AG04449 (cell line): ENCODE measurements at places on chromosomes 6 and 20.

DNA sequence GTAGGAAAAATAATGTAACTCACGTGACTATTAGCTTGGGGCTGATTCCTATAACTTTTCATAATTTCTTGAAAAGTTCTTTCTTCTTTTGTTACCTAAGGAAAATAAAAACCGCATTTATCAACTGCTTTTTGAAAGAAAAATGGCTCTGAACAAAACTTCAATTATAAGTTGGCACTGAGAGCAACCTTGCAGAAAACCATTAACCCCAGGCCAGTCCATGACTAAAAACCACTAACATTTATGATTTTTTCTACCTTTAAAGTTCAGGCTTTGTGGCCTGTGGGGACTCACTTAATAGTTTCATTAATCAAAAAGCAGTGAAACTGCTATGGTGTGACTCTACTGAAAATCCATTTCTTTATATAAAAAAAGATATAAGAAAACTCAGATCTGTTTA lies 69.1 kb upstream of the SAMHD1 start:
- no peak for DNase-seq

DNA sequence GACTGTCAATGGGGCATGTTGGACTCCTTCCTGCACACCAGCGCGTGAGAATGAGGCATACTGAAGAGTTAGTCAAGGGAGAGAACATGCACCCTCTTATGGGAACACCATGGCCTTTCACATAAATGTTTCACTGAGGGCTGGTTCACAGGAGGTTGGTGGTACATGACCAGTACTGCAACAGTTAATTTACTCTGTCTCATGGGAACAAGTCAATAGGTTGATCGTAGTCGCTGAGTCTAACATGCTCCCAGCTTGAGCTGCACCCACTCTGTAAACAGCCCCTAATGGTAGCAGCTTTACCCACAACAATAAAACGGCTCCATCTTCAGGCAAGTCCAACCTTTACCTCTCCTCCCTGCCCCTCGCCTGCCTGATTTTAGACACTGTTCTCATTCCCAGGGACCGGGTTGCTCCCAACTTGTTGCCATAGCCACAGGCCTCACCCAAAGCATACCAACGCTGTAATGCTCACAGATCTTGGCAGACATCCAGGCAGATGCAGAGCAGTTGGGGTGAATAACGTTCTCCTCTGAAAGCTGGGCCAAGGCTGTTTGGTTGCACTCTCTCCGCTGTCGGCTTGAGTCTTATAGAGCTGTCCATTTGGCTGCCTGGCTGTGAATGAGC lies 111.3 kb downstream of the LY86 start:
- peak; percentile 80 for DNase-seq

GRCh38 chr6:71375676-71376075 lies 87.1 kb downstream of the OGFRL1 start:
- DNase-seq = no peak

DNA sequence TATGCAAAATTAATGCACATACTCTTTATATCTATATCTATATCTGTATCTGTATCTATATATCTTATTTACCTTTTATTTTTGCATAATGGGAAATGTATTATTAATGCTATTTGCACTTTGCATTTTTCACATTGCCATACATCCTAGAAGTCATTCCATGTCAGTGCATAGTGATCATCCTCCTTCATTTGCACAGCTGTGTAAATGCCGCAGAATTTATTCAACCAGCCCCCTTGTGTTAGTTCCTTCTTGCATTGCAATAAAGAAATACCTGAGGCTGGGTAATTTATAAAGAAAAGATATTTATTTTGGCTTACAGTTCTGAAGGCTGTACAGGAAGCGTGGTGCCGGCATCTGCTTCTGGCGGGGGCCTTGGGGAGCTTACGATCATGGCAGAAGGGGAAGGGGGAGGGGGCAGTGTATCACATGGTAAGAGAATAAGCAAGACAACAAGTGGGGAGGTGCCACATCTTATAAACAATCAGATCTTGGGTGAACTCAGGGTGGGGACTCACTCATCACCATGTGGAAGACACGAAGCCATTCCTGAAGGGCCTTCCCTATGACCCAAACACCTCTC lies 101.9 kb upstream of the RNF24 start:
- DNase-seq = no peak

DNA sequence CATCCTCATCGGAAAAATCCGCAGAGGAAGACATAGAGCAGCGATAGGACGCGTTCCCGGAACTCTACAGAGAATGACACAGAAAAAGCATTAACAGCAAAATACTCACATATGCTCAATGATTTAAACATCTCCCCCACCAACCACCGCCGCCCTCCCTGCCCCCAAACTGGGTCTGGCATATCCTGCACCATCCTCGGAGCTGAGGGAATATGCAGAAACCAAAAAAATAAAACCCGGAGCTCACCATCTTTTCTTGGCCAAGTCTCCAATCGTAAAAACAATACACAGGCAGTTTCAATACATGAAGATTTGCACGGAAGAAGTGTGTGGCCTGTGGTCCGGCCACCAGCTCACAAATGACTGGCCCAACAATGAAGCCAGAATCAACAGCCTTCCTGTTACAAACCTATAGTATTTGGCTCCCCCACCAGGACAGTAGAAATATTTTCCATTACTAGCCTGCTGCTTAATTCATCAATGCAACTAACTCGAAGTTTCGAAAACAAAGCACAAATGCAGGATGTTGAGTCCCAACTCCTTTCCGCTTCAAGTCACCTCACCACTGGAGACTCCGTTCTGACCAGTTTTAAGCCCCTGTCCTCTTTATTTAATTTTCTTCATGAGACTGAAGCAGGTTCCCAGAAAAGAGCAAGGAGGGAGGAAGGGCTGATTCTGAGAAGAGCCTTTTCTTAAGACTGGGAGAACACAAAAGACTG lies 103.2 kb upstream of the BEND6 start:
- DNase-seq = no peak

DNA sequence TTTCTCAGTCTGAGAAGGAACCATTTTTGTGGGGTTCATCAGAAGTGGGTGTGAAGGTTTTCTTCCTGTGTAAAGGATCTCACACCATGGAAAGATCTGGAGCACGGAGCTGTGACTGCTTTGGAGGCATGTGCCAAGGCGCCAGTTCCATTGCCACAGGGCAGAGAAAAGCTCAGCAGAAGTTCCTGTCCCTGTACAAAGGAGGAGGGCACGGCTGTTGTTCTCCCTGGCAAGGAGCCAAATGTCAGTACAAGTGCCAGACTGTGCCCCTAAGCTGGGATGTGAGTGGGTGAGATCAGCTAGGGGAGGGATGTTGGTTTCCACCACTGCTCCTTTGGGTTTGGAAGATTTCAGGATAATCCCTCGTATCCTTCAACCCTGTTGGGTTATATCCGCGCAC lies 117.3 kb downstream of the CRYBG1 start:
- no peak for DNase-seq

- no peak for DNase-seq
Observed at GRCh38 chr6:108995296-108995695, 99.3 kb downstream of the SESN1 start.

DNA sequence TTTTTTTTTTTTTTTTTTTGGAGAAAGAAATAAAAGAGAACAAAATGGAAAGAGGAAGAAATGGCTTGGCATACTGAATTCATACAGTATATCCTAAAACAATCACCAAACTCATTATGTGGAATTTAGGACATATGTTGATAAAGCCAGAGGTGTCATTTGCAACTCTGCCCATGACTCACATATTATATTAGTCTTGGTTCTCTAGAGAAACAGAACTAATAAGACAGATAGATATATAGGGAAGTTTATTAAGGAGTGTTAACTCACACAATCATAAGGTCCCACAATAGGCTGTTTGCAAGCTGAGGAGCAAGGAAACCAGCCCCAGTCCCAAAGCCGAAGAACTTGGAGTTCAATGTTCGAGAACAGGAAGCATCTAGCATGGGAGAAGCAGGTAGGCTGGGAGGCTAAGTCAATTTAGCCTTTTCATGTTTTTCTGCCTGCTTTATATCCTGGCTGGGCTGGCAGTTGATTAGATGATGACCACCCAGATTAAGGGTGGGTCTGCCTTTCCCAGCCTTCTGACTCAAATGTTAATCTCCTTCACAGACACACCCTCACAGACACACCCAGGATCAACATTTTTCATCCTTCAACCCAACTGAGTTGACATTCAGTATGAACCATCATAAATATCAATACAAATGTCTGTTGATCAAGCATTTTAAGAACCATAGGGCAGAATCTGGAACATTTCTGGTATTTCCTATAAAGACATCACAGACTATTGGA lies 102.3 kb downstream of the UBE3D start:
- DNase-seq = no peak
